ENCODE measurements at places on chromosomes 12 and 14.

- no peak for DNase-seq
Observed at GRCh38 chr12:47504775-47505446, 200.9 kb downstream of the RPAP3 start.

DNA sequence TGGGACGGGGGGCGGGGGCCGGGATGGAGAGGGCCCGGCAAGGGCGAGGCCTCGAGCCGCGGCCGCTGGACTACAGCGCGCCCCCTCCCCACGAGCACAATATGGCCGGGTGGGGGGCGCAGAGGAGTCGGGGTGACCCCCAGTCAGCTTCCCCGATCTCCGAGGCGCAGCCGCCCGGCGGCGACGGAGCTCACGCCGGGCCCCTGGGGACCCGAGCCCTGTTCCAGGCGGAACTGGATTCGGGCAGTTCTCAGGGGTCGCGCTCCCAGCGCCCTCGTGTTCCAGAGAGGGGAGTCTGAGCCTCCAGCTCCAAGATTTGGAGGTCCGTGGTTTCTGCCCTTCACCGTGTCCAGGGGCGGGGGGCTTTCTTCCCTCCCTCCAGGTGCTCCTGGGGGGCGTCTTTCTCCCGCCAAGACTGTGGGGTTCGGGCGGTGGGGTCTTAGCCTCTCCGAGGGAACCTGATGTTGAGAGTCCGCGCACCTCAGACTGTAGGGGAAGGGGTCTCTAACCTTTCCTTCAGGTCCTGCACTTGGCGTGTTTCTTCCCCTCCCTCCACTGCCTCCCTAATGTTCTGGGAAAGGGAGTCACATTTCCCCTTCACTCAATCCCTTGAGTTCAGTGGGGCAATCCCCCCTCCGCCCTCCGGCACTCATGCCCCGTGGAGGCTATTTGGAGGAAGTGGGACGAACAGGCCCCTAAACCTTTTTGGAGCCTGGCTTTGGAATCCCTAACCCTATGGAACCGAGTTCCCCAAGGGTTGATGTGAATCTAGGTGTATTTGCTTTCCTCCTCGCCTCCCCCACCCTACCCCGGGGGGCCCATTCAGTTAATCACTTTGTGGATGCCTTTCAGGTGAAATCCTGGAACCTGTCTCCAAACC, 584 bp downstream of the ACVR1B start:
- DNase-seq, result no peak

DNA sequence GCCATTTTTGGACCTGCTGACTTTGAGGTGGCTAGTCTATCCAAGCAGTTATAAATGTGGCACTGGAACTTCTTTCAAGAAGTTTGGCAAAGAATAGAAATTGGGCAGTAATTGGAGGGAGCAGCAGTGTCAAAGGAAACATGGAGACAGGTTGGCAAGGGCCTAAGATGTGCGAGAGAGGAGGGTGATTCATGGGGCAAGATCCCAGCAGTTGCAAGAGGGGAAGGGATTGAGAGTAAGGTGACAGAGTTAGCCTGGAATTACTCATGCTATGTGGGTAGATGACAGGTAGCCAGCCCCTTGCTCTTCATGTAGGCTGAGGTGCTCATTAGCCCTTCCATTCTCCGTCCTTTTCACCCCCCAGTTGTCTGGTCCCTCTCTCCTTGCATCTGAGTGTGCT, 42.2 kb downstream of the FBXL14 start:
- no peak for DNase-seq

- no peak for DNase-seq
Observed at GRCh38 chr14:87503711-87504110, 489.3 kb downstream of the GALC start.

All from RWPE2 (cell line).